ENCODE measurements at places on chromosomes 5 and 9.

GRCh38 chr5:103589357-103589756, 26.8 kb upstream of the NUDT12 start:
- no peak for DNase-seq

DNA sequence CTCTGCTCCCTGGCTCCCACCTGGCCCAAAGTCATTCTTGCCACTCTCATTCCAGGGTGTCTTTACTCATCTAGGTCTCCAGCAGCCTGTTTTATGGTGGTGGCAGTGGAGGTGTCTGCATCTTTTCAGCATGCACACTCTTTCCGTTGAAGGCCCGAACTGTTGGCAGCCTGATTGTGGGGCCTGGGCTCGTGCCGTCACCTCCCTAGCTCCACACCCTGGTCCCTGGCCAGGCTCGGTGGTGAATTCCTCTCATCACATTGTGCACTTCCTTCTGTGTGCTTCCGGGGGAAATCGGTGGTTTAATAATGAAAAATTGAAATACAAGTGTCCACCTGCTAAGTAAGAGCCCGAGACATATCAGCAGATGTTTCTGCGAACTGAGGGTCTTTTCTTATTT, 214.3 kb downstream of the TRIO start:
- no peak for DNase-seq

DNA sequence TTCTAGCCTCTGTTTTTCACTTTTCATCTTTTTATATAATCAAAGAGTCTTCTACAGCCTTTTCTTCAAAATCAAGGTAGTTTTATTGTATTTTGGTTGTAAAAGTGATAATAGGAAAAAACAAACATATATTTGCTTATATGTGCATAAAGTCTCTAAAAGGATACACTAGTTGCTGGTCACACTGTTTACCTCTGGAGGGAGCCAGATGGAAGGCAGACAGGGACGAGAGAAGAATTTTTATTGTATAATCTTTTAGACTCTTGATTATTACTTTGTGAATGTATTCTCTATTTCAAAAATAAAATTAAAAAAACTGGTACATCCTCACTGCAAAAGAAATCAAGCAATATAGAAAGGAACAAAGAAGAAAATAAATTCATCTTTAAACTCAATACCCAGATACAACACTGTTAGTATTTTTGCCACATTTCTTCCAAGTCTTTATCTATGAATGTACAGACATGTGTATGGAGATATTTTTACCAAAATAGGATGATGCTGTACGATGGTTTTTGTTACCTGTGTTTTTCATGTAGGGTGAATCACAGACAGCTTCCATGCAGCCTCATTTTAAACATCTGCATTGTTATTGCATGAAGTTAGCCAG, 6.1 kb upstream of the RNF183 start:
- DNase-seq, result peak; percentile 11

- DNase-seq, result no peak
Observed at GRCh38 chr5:16727755-16728325, 111.0 kb upstream of the RETREG1 start.

DNA sequence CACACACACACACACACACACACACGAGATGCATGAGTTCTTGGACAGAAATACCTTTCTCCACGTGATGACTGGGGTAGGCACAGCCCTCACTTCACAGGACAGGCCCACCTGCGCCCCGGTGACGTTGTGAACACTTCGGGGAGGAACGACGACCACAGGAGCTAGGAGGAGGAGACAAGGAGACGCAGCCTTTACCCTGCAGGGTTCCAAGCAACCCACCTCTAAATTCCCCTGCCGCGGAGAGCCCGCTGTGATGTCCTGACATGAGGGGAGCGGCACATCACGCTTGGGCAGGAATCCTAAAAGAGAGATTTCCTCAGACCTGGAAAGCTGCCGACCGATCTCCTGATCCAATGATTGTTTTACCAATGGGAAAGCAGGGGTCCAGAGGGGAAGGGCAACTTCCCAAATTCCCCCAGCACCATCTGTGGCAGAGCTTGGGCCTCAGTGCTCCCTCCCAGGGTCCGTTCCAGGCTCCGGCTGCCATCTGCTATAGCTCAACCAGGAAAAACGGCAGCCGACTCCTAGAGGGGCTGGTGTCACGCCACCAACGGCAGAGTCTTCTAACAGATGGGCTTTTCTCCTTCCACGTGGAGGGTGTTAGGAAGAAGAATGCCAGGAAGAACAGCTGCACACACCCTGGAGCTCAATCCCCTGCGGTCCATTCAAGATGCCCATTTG, 10.1 kb downstream of the IGFBPL1 start:
- no peak for DNase-seq

DNA sequence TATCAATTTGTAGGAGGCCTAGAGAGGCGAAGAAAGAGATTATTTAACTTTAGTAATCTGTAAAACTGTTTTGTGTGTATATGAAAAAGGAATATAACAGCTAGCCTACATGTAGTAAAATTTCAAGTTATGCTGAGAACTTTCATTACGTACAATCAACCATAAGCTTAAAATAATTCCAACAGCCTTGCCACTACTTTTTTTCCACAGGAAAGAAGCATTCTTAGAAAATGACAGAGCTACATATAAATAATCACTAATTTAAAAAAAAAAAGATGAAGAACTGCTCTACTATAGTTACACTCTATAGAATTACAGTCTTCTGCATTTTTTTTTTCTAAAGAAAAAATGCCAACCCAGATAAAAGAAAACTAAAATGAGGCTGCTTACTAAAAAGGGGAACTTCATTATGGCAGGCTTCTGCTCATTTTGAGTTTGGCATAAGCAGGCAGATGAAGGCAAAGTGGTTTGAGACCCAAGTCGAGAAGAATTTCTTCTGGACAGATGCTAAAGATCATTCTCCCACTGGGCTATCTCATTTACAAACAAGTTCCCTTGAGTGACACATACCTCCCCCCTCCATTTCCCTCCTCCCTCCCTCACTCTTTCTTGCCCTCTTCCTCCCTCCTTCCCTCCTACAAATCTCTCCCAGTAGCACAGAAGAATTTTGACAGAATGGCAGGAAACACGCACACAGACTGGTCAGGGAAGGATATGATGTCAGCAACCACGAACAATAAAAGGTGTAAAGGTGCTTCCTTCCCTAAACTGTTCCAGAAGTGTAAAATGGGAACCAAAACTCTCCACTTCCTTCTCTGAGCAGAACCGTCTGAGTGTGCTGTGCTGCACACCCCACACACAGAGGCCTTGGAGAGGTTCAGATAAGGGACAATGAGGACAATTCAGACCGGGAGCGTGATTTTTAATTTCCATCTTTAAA, 56.1 kb downstream of the MEF2C start:
- DNase-seq, result no peak

- peak; percentile 5 for DNase-seq
Observed at GRCh38 chr5:61055434-61056006, 106.7 kb downstream of the SMIM15 start.

- peak; percentile 3 for DNase-seq
Observed at GRCh38 chr5:26894719-26895263, 143.6 kb downstream of the CDH9 start.

DNA sequence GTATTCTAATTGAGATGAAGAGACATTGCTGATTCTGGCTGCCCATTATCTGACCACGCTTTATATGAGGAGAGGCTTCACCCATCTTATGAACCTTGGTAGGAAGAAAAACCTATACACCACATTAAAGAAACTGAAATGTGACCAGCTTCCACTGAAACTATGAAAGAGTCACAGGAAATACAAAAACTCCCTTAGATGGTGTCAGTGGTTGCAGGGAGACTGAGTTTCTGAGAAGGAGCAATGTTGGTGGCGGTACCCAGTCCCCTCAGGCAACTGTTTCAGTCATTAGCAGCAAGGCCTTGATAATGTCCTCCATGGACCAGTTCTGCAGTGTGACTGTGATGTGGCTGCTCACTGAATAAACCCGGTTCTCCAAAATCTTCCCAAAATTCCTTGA, 110.5 kb upstream of the FTMT start:
- DNase-seq, result no peak
